ENCODE measurements at places on chromosomes 4 and X.

DNA sequence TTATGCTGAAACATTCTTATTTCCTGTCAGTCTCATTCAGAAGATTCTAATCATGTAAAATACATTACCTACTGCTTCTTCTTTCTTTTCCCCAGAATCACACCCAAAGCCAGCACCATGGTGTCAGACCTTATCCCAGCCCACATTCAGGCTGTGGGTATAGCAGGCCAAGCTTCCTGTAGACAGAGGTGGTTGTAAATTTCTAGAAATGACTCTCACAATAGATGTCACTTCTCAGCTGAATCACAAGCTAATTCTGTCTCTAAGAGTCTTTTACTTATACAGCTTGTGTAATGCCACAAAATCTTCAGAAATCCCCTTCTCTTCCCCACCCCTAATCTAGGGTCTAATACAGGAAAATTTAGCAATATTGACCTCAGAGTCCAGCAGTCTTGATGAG is 239.6 kb downstream of the PARM1 start:
- DNase-seq: no peak

GRCh38 chr4:152079079-152079478 is 318.3 kb upstream of the GATB start:
- no peak for DNase-seq

DNA sequence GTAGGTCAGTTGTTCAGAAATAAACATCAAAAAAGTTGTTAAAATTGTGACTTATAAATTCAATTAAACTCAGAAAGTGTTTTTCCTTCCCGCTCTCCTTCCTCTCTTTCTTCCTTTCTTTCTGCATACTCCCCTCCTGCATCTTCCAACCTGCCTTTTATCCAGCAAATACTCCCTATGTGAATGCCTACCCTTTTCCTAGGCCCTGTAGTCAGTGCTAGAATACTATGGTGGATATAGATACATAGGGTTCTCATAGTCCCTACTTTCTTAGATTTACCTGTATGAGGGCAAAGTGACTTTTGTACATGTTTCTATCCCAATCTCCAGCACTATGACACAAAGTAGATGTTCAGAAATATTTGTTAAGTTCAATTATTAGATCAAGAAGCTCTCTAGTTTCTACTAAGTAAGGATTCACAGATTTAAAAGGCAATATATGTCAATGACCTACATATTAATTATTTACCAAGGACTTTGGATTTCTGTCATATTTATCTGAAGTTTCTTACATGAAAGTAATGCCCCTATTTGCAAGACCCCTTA is 732 bp downstream of the SULT1E1 start:
- DNase-seq: no peak

GRCh38 chr4:146059865-146060264 is 115.7 kb upstream of the LSM6 start:
- DNase-seq: no peak

GRCh38 chr4:1492142-1492457 is 85.9 kb upstream of the NKX1-1 start:
- no peak for DNase-seq

- no peak for DNase-seq
Measured at GRCh38 chrX:2784026-2784425, 32.2 kb downstream of the XG start.

DNA sequence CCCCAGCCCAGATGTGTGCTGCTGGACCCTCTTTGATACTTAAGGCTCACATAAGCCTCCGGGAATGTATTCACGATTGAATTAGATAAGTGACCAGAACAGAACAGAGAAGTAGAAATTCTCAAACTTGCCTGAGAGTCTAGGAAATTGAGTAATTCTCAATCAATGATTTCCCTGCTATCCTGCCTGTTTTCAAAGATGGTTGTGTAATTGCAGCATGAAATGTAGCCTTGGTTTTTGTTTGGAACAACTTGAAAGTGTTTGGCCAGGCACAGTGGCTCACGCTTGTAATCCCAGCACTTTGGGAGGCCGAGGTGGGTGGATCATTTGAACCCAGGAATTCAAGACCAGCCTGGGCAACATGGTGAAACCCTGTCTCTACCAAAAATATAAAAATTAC is 41.2 kb downstream of the TNIP2 start:
- no peak for DNase-seq

- DNase-seq: peak; percentile 27
Measured at GRCh38 chrX:151754047-151754429, 19.5 kb downstream of the CNGA2 start.

DNA sequence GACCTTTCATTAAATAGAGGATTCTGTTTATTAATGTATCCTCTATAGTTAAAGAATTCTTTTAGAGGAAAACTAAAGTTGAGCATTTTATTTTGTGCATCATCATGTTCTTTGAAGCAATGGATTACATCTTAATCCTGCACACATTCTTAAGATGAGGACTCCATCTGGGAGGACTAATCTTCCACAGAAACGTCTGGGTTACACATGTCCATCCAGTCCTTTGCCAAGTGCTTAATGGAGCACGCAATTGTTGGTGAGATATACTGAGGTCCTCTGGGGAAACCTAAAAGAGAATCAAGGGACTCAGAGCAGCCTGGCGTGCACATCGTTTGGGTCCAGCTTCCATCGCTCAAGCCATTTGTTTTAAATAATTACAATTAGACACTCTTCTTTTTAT is 115.1 kb upstream of the SFRP2 start:
- no peak for DNase-seq
